ENCODE measurements at places on chromosomes 2 and 18. TPM values are rescaled to one million over a fixed set of nuclear protein-coding genes. Genes with fewer than 3 reads are reported as not detected.

The CHRNG gene
- 0.57 TPM for total RNA-seq

The STK39 gene
- 34.1 TPM for total RNA-seq

The MEX3C gene
- 45.2 TPM for total RNA-seq

The RBM43 gene
- total RNA-seq = 4.7 TPM

- H3K27me3 ChIP-seq = peaks cover 3% of the 10 kb centered on the region
- no peak overlapping the region for H3K27ac ChIP-seq
- no peaks in the 10 kb centered on the region for H3K36me3 ChIP-seq
- H3K4me3 ChIP-seq = no peak overlapping the region
- H3K4me1 ChIP-seq = no peaks in the 10 kb centered on the region
Measured at GRCh38 chr2:10901160-10901939, 10.4 kb upstream of the KCNF1 start.

GRCh38 chr18:78721981-78722380, 257.6 kb upstream of the SALL3 start:
- H3K27ac ChIP-seq = no peak overlapping the region
- no peaks in the 10 kb centered on the region for H3K36me3 ChIP-seq
- no peak for DNase-seq
- no peaks in the 10 kb centered on the region for H3K4me1 ChIP-seq

- no peaks in the 10 kb centered on the region for H3K27me3 ChIP-seq
- no peaks in the 10 kb centered on the region for H3K36me3 ChIP-seq
- H3K27ac ChIP-seq = no peak overlapping the region
- H3K4me1 ChIP-seq = no peaks in the 10 kb centered on the region
- H3K4me3 ChIP-seq = no peak overlapping the region
Measured at GRCh38 chr2:48249631-48250473, 280.1 kb upstream of the STON1 start.

DNA sequence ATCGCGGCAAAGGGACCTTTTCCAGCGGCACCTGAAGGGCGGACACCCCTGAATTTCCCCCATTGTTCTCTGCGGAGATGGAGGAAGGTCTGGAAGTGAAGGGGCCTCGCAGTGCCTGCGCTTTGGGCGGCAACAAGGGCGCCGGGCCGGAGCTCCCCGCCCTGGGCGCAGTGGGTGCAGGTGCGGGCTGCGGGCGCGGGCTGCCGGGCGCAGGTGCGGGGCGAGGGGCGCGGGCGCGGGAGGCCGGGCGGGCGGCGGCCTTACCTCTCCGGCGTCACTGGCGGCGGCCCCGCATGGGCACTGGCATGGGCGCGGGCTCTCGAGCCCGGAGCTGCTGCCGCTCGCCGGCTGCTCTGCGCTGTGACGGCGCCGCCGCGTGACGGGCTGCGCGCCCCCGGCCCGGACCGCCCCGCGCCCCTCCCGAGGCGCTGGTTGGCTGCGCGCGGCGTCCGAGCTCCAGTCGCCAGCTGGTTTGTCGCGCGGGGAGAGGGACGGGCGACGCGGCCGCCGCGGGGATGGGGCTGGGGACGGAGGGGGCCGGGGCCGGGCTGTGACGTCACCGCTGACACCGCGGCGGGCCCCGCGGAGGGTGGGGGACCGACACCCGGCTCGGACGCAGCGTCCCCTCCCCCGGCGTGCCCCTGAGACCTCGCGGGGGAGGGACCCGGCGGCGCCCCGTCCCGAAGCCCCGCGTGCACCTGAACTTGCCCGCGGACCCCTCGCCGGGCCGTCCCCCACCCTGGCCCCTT, at the start of gene KIF1A:
Gene KIF1A (minus strand): TSS at position 362 of the 749 bp plus-strand sequence. CDS start 22,467 bp downstream, outside the sequence.
- no peak within 1 kb of the TSS for H3K4me3 ChIP-seq
- peaks cover 3% of the 10 kb centered on the region for H3K4me1 ChIP-seq
- no peak for DNase-seq
- H3K27ac ChIP-seq = no peak within 1 kb of the TSS

DNA sequence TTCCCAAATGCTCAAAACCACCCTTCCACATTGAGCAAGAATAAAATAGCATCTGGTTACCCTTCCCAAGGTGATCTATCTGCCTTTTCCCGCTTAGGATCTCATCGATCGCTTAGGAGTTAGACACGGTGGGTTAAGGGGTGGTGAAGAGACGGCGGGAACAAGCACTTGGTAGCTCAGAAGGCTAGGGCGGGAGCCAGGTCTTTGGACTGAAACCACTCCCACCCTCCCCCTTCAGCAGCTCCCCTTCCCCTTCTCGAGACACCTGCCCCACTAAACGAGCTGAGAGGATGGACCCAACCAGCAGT, 513 bp downstream of the THOC1 start:
- no peak for DNase-seq
- peak overlapping the region; percentile 97 for H3K4me3 ChIP-seq
- H3K27me3 ChIP-seq = no peaks in the 10 kb centered on the region
- H3K27ac ChIP-seq = peak overlapping the region; percentile 89
- peaks cover 12% of the 10 kb centered on the region for H3K36me3 ChIP-seq
